AG08396 (cell line): ENCODE measurements at places on chromosomes 3 and 15.

GRCh38 chr15:66472176-66472999 is 25.2 kb downstream of the SNAPC5 start:
- DNase-seq = peak; percentile 35

- no peak for DNase-seq
Observed at GRCh38 chr3:64813326-64813725, 125.5 kb upstream of the ADAMTS9 start.

GRCh38 chr3:121821421-121822199 is 13.2 kb downstream of the IQCB1 start:
- no peak for DNase-seq

GRCh38 chr15:79481793-79482192 is 49.7 kb downstream of the MINAR1 start:
- DNase-seq = no peak

DNA sequence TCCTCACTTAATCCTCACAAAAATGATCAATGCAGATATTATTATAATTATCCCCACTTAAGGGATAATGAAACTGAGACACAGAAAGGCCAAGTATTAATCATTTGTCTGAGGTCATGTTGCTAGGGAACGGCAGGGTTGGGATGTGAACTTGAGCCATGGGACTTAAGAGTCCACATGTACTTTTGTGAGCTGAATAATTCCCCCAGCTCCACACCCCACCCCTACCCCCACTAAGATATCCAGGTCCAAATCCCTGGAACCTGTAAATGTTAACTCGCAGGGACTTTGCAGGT is 290.5 kb upstream of the GADL1 start:
- DNase-seq = no peak

GRCh38 chr3:59081071-59081470 is 31.2 kb upstream of the CFAP20DC start:
- DNase-seq = no peak

GRCh38 chr15:71080166-71080565 is 35.1 kb upstream of the THSD4 start:
- no peak for DNase-seq

DNA sequence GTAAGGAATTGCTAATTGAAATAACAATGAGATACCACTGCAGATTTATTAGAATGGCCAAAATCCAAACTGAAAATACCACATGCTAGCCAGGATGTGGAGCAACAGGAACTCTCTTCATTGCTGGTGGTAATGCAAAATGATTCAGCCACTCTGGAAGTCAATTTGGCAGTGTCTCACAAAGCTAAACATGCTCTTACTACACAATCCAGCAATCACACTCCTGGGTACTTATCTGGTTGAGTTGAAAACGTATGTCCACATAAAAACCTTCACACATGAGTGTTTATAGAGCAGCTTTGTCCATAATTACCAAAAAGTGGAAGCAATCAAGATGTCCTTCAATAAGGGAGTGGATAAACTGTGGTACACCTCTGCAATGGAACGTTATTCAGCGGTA is 113.3 kb downstream of the SMAD6 start:
- DNase-seq = peak; percentile 65

DNA sequence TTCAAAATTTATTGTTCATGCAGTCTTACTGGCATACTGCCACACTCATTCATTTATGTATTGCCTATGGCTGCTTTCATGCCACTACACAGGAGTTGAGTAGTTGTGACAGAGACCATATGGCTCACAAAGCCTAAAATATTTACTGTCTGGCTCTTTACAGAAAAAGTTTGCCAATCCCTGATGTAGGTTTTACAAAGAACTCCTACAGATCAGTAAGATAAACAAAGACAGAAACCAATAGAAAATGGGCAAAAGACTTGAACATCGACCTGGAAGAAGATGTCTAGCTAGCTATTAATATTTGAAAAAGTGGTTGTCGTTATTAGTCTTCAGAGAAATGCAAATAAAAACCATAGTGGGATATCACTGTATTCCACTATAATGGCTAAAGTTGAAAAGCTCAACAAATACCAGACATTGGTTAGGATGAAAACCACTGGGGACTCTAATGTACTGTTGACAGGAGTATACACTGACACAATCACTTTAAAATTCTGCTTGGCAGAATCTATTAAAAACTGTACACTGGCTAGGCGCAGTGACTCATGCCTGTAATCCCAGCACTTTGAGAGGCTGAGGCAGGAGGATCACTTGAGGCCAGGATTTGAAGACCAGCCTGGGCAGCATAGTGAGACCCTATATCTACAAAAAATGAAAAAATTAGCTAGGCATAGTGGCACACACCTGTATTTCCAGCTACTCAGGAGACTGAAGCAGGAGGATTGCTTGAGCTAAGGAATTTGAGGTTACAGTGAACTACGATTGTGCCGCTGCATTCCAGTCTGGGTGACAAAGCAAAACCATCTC is 87.7 kb downstream of the NEO1 start:
- no peak for DNase-seq

DNA sequence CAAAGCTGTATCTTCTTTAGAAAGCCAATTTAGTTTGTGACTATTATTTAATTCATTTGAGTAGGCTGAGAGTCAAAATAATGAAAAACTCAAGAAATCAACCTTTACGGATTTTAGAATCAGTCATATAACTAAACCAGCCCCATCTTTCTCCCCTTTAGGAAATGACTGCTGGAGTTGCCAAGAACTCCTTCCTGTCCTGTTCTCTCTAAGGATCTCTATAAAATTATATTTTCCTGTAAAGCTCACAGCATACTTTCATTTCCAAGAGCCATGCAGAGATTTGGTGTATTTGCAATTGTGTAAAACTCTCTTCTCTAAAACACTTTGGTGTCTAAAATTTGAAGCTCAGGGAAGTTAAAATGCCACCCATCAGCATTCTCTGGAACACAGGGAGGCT is 323.4 kb upstream of the GBE1 start:
- no peak for DNase-seq

- DNase-seq = peak; percentile 89
Observed at GRCh38 chr3:58560771-58561311, 16.4 kb downstream of the FAM107A start.
